ENCODE measurements at places on chromosomes 5 and 9.
A peak's percentile ranks its signal among the peaks of the same experiment; 100 is the strongest.

GRCh38 chr5:17219006-17219422, 1.6 kb downstream of the BASP1 start:
- DNase-seq: no peak

GRCh38 chr5:31232273-31232888, 38.9 kb downstream of the CDH6 start:
- DNase-seq: no peak

- DNase-seq: no peak
Observed at GRCh38 chr9:94945197-94946144, 219.0 kb downstream of the AOPEP start.

- no peak for DNase-seq
Observed at GRCh38 chr9:31590091-31590490, 794.4 kb upstream of the ACO1 start.

GRCh38 chr5:156920042-156920860, 42.8 kb downstream of the TIMD4 start:
- DNase-seq: peak; percentile 70

- DNase-seq: no peak
Observed at GRCh38 chr9:137006116-137007003, 10.0 kb upstream of the CLIC3 start.

DNA sequence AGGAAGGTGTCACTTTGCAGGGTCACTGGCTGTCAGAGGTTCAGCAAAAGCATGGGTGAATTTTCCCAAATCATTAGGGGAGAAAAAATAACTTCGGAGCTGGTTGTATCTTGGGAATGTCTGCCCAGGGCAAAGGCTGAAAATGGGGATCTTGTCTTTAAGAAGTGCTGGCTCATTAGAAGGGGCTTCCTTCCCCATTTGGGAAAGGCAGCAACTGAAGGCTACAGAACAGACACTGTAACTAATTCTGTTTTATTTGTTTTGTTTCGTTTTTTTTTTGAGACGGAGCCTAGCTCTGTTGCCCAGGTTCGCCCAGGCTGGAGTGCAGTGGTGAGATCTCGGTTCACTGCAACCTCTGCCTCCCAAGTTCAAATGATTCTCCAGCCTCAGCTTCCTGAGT, 70.3 kb upstream of the PCA3 start:
- DNase-seq: no peak

- DNase-seq: no peak
Observed at GRCh38 chr9:117249799-117250198, 165.1 kb downstream of the ASTN2 start.

DNA sequence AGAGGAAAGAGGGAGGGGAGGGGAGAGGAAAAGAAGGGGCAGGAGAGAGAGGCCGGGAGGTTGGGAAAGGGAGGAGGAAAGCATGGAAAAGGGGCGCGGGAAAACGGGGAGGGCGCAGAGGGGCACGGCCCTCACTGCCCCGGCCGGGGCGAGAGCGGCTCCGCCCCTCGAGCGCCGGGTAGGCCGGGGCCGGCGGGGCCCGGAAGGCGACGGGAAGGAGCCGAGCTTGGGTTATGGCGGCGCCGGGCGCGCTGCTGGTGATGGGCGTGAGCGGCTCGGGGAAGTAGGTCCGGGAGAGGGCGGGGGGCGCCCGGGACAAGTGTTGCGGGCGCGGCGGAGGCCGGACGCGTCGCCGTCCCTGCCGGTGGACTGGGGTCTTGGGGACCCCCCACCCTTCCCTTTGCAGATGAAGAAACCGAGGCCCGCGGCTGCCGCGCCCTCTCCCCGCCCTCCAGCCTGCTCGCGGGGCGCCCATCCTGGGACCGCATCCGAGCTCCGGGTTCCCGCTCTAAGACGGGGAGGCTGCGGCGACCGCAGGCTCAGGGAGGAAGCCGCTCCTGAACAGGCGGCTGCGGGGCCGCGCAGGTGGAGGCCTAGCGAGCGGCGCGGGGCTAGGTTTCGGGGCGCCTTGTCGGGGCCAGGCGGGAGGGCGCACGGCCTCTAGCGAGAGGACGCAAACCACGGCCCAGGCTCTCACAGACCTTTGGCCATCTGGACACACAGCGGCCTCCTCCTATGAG, at the start of gene IDNK:
TSS of gene IDNK (plus strand) at position 205 of the 740 bp plus-strand sequence. CDS start at position 234, 29 bp downstream.
- peak; percentile 57 for DNase-seq

DNA sequence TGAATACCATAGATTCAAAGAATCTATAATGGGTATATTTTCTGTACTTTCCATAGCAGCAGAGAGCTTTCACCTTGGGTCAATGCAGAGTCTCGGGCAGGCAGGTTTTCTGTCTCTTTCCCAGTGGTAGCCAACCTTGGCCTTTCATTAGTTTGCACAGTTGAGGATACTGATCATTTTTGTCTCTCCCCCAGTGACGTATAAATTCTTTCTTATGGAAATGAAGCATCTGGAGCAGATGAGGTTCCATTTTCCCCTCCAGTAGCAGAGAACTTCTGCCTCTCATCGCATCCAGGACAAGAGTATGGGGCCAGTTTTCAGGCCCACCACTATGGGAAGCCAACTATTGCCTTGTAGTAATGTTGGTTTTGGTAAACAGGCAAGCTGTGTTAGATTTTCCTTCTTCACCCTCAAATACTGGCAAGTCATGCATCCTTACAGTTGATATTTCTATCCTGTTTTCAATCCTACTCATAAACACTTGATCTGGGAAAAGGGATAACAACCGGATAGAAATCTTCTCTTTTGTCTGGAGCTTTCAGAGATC, 845.2 kb upstream of the CDH18 start:
- DNase-seq: no peak

DNA sequence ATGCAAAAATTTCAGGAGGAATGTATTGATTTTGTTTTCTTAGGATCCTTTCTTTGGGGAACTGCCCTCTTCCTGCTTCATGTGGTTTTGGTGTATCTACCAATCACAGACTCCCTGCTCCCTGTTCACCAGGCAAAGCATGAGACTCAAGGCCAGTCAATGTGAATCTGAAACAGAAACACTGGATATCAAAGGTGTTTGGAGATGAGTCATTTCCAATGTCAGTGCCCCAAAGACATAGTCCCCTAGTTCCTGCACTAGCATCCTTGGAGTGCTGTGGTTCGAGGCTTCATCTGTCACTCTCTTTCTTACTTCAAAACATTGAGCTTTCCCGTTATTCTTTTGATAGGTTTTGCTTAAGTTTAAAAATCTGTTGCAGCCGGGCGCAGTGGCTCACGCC, 8.1 kb downstream of the PPP3R2 start:
- DNase-seq: no peak

DNA sequence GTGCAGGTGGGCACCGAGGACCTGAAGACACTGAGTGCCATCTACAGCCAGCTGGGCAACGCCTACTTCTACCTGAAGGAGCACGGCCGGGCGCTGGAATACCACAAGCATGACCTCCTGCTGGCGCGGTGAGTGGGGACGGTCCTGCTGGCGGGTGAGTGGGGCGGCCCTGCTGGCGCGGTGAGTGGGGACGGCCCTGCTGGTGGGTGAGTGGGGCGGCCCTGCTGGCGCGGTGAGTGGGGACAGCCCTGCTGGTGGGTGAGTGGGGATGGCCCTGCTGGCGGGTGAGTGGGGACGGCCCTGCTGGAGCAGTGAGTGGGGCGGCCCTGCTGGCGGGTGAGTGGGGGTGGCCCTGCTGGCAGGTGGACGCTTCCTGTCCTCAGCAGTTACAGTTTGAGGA, 7.2 kb downstream of the GPSM1 start:
- DNase-seq: no peak

- no peak for DNase-seq
Observed at GRCh38 chr5:167485061-167485774, 806.2 kb upstream of the WWC1 start.

GRCh38 chr5:5285906-5286305, 136.6 kb upstream of the ICE1 start:
- DNase-seq: no peak

DNA sequence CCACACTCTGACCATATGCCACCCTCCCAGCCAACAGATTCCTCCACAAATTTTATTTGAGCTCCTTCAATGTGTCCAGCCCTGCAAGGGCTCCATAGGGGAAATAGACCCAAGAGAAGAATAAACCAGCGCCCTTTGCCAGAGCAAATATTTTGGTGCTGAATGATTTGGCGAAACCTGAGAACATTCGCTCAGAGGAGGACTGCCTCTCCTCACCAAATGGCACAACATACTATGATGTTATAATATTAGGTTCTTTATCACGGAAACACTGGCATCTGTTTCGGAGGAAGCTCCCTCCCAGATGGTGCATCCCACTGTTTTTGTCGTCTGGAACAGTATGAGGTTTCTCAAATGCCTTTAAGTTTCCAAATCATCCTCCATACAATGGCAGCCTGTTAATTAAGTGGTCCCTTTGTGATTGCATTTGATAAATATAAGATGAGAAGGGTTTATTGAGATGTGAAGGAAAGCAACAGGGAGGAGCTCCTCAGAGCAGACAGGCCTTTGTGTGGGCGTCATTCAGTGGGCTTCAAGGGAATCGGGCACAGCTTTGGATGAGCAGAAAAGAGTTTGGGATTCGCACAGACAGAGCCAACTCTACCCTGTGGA, 139.1 kb upstream of the ADRA1B start:
- no peak for DNase-seq

DNA sequence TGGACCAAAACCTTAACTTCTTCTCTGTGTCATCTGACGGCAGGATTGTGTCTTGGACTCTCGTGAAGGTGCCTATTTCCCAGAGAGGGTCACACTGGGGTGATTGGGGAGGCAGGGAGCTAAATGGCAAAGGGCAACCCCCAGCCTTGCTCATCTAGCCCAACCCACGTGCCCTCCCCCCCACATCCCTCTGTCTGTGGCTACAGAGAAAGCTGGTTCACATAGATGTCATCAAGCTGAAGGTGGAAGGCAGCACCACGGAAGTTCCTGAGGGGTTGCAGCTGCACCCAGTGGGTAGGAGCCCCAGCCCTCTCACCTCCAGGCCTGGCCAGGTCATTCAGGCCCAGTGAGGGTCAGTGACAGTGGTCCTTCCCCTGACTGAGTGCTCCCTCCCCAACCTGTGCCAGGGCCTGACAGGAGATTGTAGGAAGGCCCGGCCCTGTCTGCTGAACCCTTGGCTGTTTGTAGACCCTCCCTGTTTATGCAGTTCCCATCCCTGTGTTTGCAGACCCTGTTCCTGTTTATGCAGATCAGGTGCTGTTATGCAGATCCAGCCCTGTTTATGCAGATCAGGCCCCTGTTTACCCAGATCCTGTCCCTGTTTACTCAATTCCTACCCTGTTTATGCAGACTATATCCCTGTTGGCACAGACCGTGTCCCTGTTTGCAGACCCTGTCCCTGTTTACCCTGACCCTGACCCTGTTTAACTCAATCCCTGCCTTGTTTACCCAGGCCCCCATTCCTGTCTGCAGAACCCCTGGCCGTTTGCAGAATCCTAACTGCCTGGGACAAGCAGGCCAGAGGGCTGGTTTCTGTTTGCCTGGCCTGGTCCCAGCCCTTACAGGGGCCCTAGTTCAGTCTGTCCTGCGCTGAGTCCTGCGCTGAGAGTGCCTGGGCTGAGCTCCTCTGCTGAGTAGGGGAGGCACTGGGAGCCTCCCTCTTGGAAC, 10.4 kb downstream of the ENHO start:
- DNase-seq: no peak

- no peak for DNase-seq
Observed at GRCh38 chr5:157177953-157178352, 2.7 kb upstream of the ITK start.

DNA sequence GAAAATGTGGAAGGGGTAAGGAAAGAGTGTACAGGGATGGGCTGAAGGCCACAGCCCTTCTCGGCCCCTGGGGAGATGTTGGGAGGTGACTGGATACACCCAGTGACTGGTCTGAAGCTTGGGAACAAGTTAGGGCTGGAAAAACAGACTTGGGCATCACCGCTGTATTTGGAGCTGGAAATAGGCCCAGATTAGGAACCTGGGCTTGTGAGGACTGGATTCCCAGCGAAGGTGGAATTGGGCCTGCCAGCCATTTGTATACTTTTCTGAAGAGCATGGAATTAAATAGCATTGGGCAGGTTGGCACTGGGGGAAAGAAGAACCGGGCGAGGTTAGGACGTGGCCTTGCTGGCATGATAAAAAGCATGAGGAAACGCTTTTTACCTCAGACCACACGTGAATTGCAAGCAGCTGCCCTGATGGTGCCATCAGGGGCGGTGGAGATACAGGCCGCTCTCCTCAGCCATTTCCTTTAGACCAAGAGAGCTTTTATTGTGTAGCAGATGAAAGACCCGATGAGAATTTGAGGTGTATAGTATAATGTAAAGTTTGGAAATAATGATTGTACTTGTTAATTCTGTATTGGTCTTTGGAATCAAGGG, 37.8 kb downstream of the OTULIN start:
- DNase-seq: no peak

DNA sequence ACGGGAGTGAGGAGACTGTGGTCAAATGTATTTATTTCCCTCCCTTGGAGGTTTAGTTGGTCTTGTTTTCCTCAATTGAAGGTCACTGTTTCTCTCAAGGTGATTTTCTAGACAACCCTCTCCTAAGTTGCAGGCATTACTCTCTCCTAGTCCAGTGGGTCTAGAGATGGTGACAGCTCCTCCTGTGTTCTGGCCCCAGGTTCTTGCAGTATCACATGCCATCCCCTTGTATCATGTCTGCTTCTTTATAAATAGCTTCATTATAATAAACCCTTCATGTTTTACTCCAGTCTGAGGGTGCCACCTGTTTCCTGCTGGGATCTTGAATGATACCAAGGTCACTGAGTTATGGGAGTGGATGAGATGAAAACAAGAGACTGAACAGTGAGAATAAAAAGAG, 208.0 kb upstream of the KCNN2 start:
- DNase-seq: no peak
